Frontal cortex (tissue), 4 donors: ENCODE measurements at places on chromosomes 1 and 21. TPM values are rescaled to one million over a fixed set of nuclear protein-coding genes. Genes with fewer than 3 reads are reported as not detected.

Gene KMO
- 0.82 TPM for total RNA-seq

Gene PLA2G4A
- 1.2 TPM for total RNA-seq

Gene OR2L3
- 0.41 TPM for total RNA-seq

Gene SELP
- not detected for total RNA-seq

Gene RGS21
- under 0.01 TPM for total RNA-seq

Gene CR1L
- not detected for total RNA-seq

Gene LYPD8
- not detected for total RNA-seq
